ENCODE measurements at places on chromosomes 6 and 20.

- no peak for DNase-seq
Observed at GRCh38 chr6:70131528-70131927, 171.4 kb downstream of the COL9A1 start.

DNA sequence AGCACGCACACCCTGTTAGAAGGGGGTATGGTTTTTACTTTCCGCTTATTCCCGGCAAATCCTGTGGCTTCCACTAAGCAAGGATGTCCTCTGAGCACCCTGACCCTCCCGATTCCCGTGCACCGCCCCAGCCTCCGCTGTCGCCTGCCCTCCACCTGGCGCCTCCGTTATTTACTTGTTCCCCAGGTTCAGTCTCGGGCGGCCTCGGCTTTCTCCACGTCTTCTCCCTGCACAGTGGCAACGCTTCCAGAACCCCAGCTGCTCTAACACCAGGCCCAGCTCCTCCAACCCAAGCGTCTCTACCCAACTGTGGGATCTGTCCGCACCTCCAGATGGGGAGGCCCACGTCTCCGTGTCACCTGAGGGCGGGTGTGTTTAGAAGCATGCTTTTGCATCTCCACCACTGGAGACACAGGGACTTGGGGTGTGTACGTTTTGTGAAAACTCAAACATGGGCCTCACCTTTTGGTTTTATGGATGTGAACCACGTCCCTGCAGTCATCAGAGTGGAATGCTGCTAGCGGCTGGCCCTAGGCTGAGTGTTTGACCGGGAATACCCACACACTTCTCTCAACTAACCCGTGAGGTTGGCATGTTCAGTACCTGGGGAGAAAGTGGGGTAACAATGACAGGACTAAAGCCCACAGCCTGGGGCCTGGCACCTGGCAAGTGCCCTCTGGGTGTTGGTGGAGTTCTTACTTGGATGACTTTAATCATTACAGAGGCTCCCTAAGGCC lies 79.9 kb downstream of the THBS2 start:
- no peak for DNase-seq

- DNase-seq = no peak
Observed at GRCh38 chr6:129181001-129181400, 298.1 kb downstream of the LAMA2 start.

DNA sequence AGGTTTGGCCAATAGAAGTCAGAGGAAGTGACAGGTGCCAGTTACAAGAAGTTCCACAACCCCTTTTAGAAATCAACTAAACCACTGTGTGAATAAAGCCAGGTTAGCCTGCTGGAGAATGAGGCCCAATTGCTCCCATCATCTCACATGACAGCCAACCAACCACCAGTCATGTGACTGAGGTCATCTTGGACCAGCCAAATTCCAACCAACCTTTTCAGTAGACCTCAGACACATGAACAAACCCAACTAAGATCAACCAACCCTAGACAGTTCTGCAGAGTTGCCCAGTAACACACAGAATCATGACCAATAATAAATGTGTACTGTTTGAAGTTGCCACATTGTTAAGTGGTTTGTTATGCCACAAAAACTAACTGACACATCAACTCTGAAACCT lies 44.6 kb upstream of the GGTLC1 start:
- no peak for DNase-seq

- no peak for DNase-seq
Observed at GRCh38 chr6:83226517-83226916, 33.4 kb downstream of the RWDD2A start.

DNA sequence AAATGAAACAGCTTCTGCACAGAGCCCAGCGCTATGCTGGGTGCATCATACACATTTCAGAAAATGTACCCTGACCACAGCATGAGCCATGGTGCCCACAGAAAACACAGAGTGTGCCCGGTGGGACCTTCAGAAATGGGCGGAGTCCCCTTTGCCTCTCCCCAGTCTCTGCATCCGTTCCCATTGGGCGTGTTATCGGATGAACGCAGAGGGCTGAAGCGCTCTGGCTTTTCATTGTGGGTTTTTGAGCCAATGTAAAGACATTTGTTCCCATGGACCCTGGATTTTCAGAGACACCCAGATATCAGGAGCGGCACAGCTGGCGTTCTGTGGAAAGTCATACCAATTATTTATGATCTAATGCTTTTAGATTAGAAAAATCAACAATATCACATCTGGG lies 99.8 kb downstream of the DACT2 start:
- no peak for DNase-seq

GRCh38 chr20:49669601-49670189 lies 44.0 kb downstream of the B4GALT5 start:
- no peak for DNase-seq

DNA sequence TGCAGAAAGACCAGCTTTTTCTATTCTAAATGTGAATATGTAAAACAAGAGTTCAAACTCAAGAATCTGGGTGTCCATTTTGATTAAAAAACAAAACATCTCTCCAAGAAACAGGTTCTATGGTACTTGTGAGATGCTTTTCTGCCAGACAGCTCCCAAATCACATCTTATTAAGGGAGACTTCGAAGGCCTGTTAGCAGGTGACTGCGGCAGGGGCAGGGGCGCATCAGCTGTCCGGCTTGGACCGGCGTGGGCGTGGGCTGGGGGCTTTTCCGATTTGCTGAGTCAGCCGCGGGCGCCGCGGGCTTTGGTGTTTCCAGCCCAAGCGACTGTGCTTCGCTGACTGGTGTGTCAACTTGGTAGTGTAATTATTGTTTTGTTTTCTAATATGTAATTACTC lies 32.6 kb downstream of the TFAP2A start:
- DNase-seq = peak; percentile 92

GRCh38 chr6:14288910-14289309 lies 171.3 kb downstream of the CD83 start:
- no peak for DNase-seq

GRCh38 chr6:10555625-10556309 lies 34.6 kb downstream of the GCNT2 start:
- peak; percentile 93 for DNase-seq

DNA sequence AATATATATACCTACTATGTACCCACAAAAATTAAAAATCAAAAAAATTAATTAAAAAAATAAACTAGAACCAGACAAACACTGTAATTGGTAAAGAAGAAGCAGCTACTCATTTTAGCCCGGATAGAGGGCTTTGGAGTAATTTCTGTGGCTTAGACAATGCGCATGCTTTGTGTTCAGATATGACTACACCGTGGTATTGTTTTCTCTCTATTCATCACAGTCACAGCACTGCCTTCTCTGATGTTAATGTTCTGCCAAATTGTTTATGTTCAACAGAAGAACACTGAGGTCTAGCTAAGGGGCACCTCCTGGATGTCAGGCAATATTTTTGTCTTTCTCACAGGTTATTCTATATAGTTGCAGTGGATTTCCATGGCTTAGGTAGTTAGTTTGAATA lies 77.5 kb upstream of the GJE1 start:
- DNase-seq = no peak

- DNase-seq = no peak
Observed at GRCh38 chr6:12735786-12736185, 19.2 kb downstream of the PHACTR1 start.

- DNase-seq = no peak
Observed at GRCh38 chr20:47730744-47731143, 54.5 kb downstream of the SULF2 start.

DNA sequence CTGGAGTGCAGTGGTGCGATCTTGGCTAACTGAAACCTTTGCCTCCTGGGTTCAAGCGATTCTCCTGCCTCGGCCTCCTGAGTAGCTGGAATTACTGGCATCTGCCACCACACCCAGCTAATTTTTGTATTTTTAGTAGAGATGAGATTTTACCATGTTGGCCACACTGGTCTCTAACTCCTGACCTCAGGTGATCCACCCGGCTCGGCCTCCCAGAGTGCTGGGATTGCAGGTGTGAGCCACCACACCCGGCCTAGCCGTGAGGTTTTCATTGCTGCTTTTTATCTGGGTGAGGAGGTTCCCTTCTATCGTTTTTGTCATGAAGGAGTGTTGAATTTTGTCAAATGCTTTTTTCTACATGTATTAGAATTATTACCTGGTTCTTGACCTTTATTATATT lies 23.9 kb downstream of the SRC start:
- DNase-seq = no peak
